ENCODE measurements at places on chromosomes 6 and 20.
A peak's percentile ranks its signal among the peaks of the same experiment; 100 is the strongest.

DNA sequence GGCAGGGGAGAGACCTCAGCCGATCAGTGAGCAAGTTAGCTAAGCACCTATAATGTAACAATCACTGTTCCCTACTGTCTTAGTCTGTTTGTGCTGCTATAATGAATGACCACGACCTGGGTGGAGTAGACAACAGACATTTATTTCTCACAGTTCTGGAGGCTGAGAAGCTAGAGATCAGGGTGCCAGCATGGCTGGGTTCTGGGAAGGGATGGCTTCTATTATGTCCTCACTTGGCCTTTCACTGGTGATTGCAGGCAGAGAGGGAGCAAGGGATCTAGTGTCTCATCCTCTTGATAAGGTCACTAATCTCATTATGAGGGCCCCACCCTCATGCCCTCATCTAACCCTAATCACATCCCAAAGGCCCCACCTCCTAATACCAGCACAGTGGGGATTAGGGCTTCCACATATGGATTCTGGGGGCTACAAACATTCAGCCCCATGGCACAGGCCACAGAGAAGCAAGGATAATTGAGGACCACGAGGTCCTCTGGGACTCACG lies 162.5 kb downstream of the CD83 start:
- DNase-seq, result no peak

- DNase-seq, result no peak
Observed at GRCh38 chr20:39878809-39879208, 810.2 kb downstream of the MAFB start.

GRCh38 chr20:58714340-58714922 lies 21.8 kb downstream of the NPEPL1 start:
- no peak for DNase-seq

GRCh38 chr6:2781685-2782355 lies 16.6 kb downstream of the WRNIP1 start:
- no peak for DNase-seq

DNA sequence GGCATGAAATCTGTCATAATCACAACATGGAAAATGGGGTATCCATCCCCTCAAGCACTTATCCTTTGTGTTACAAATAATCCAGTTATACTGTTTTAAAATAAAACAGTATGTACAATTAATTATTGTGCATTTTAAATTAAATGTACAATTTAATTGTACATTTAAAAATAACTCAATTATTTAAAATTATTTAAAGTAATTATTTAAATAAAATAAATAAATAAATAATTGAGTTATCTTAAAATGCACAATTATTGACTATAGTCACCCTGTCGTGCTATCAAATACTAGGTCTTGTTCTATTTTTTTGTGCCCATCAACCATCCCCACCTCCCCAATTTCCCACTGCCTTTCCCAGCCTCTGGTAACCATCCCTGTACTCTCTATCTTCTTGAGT lies 66.9 kb upstream of the KCNG1 start:
- DNase-seq, result no peak

DNA sequence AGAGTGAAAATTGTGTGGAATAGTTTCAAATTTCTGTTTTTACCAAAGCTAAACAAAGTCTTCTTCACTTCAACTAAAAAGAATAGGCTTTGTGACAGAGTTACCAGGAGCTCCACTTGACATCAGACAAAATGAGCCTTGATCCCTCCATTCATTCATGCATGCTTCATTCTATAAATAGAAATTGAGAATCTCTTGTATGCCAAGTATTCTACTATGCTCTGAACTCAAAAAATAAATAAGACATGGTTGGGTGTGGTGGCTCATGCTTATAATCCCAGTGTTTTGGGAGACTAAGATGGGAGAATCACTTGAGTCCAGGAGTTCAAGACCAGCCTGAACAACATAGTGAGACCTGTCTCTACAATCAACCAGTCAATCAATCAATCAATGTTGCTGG lies 236.6 kb upstream of the FAM83B start:
- DNase-seq, result no peak

GRCh38 chr6:116335612-116336215 lies 35.0 kb upstream of the DSE start:
- DNase-seq, result no peak

- no peak for DNase-seq
Observed at GRCh38 chr6:156789081-156789943, 12.1 kb downstream of the ARID1B start.

- DNase-seq, result peak; percentile 86
Observed at GRCh38 chr6:14440940-14441781, 323.6 kb downstream of the CD83 start.

DNA sequence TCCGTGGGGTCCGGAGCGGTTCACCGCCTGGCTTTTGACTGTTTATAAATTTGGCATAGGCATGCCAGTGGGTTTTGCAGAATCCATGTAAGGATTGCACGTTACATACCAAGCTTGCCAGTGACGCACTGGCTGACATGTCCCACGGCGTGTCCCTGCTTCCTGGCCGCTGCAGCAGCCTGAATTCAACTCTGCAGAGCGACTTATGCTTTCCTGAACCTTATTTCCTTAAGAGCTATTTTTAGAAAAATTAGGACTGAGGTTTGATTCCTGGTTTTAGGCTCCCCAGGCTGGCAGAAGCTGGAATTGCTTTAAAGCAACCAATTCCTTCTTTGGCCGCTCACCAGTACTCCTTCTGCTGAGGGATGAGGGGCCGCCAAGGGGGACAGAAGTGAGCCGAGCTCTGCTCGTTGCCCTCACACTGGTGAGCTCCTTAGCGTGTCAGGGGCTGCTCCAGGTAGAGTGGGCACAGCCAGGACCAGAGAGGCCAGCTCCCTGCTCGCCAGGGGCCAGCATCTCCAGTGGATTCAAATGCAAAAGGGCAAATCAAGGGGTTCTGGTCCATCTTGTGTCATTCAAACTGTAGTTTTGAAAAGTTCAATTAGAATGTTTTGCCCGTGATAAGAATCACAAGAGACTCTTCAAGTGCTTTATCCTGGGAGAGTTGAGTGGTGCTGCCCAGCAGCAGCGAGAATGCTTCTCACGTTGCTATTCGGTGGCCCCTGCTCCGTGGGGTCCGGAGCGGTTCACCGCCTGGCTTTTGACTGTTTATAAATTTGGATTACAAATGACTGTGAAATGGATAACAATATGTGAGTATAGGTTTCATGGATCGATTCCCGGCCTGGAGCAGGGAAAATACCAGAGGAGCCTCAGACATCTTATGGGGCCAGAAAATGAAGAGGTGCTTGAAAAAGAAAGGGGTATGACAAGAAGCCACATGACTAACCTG lies 17.5 kb upstream of the IRF4 start:
- DNase-seq, result no peak

GRCh38 chr6:98958776-98959175 lies 11.0 kb upstream of the FBXL4 start:
- DNase-seq, result no peak

DNA sequence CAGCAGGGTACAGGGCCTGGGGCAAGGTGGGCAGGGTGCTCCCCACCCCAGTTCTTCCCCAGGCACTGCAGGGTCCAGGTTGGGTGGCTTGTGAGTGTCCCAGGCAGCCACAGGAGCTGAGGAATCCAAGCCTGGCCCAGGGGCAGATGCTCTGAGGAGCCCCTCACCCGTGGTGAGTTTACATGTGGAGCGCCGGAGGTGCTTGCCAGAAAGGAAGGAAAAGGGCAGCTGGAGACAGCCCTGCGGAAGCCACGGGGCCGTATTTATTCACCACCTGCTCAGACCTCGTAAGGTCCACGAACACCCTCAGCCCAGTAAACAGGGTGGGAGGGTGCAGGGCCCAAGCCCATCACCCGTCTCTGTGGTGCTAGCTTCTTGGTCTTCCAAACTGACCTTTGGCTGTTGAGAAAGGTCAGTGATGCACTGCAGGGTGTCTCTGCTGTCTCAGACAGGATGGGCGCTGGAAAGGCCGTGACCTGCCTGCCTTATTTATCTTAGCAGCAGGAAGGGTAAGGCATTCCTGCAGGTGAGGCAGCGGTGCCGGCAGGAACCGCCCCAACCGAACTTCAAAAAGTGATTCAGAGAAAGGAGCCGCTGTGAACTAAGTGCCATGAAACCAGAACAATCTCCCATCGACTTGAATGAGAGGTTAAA lies 4.0 kb upstream of the FRMD1 start:
- DNase-seq, result no peak

DNA sequence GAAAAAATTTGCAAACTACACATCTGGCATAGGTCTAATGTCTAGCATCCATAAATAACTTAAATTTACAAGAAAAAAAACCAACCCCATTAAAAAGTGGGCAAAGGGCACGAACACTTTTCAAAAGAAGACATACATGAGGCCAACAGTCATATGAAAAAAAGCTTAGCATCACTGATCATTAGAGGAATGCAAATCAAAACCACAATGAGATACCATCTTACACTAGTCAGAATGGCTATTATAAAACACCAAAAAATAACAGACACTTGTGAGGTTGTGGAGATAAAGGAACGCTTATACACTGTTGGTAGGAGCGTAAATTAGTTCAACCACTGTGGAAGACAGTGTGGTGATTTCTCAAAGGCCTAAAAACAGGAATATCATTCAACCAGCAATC lies 33.7 kb upstream of the EPB41L2 start:
- no peak for DNase-seq

- no peak for DNase-seq
Observed at GRCh38 chr6:14889188-14889587, 356.7 kb upstream of the JARID2 start.

DNA sequence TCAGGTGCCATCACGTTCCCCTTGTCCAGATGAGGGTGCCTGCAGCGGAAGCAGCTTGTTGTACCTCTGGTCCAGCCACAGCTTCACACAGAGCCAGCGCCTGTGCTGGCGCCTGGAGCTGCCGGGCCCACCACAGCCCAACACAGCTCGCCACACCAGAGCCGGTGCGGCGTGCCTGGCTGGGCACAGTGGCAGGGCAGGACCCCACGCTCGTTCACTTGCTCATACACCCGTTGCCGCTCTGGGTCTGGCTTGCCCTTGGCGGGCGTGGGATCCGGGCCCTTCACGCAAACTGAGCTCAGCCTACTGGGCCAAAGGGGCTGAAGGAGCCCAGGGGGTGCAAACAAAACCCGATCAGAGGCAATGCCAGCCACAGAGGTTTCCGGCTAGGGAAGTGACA lies 492.5 kb upstream of the MANEA start:
- no peak for DNase-seq

DNA sequence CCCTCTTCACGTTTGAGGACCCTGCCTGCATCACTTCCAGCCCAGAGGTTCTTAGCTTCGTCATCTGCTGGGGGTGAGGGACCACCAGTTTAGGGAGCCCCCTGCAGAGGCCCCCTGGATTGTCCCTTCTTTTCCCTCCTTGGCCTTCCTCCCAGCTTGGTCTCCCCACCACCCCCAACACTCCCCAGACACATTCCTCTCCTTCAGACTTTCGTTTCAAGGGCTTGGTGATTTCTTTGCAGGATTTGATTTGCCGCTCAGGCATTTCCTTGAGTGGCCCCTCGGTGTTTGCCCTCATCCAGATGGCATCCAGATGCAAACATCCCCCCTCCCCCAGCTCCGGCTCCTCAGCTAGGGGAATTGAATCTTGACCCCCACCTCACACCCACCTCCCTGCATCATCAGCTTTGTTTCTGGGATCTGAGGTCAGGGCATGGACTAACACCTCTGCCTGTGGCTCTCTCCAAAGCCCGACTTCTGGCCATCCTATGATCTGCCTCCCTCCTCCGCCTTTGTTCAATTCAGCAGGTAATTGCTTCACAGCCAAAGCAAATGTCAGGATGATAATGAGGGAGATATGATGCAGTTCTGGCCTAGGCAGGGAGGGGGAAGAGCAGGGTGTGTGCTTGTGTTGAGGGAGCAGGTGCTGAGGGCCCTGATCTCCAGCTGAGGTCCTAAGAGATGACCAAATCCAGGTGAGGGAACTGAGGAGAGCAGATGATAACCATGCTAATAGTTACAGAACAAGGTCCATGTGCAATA lies 141.5 kb downstream of the VEGFA start:
- no peak for DNase-seq

DNA sequence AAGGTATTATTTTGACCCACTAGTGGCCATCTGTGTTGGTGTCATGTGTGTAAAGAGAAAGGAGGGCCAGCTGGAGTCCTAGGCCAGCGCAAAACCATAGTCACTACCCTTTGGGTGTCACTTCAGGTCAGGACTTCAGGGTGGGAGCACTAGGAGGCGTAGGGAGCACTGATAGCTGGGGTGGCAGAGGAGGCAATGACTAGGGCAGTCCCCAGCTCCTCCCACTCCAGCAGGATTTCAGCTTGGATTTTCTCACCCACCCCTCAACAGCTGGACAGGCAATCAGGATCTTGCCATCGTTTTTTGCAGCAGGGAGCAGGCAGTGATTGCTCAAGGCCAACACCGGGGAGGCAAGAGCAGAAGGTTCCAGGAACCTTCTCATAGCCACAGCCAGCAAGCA lies 4.2 kb upstream of the HLA-DOA start:
- no peak for DNase-seq

DNA sequence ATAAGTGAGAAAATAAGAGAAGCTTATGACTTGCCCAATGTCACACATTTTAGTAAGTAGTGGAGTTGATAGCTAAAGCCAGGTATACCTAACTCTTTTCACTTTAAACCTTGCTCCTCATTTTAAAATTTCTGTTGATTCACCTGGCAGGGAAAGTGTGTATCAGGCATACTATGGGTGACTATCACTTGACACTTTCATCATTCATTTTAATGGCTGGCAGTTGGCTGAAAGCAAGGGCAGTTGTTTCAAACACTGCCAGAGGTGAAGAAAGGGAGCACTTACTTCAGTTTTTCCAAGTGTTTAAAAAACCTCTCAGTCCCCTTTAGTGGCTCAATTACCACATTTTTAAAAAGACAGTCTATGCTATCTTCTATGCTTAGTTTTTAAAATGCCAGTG lies 78.2 kb upstream of the EMILIN3 start:
- no peak for DNase-seq

- no peak for DNase-seq
Observed at GRCh38 chr20:59819496-59820203, 113.8 kb downstream of the SYCP2 start.

GRCh38 chr6:46302816-46303215 lies 132.0 kb upstream of the ENPP5 start:
- no peak for DNase-seq

DNA sequence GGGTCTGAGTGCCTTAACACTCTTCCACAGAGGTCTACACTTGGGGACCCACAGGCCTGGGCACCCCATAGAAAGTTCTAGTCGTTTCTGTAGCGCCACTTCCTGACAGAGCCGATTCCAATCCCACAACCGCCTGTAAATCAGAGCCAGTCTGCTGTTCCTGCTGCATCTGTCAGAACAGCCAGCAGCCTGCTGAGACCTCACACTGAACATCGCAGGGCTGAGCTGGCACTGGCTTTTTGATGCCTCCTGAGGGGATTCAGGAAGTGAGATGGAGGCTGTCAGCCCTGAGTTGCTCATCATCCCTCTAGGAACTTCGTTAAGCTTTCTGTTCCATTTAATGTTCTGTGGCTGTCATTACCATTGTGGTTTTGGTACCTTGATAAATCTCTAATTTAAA lies 48.9 kb downstream of the DCBLD1 start:
- DNase-seq, result no peak

All from urinary bladder (tissue), 4 donors.